ENCODE measurements at places on chromosomes 4 and X. TPM values are rescaled to one million over a fixed set of nuclear protein-coding genes. Genes with fewer than 3 reads are reported as not detected.

NPY2R gene
- not detected for total RNA-seq

GRK4 gene
- 3.6 TPM for total RNA-seq

F11 gene
- not detected for total RNA-seq

TBX22 gene
- total RNA-seq: not detected

NDP gene
- 4.8 TPM for total RNA-seq

DGKK gene
- not detected for total RNA-seq

DNA sequence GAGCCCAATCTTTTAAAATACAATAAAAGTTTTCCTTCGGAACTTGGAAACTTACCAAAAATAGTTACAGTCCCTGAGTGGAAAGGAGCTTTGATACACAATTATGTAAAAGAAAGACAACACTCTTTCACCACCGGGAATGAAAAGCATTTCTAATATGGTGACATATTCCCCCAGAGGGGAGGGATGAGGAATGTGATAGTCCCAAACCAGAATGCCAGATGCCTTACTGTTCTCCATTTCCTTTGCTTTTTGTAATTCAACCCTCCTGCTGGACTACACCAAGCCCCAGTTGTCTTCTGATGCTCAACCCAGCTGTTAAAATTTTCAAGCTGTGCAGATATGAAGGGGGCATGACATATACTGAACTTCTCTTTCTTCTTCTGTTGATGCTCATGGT, 4.1 kb downstream of the PRIMPOL start:
- DNase-seq: peak; percentile 74

DNA sequence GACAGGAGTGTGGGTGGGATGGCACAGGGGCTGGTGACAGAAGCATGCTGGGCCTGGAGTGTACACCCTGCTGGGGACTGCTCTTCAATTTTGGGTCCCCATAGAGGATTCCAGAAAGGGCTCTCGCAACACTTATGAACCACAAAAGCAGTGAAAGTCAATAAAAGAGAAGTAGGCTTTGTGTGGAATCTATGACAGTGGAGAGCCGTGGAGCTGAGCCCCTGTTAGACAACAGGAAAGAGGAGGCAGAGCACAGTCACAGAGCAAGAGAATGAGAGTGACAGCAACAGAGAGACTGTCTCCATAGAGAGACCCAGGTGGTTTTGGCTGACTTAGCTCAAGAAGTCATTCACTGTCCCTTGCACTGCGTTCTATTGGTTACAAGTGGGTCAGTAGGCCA, 135.1 kb upstream of the ATP6AP2 start:
- no peak for DNase-seq

- no peak for DNase-seq
Measured at GRCh38 chr4:3217771-3218170, 31.2 kb upstream of the MSANTD1 start.

DNA sequence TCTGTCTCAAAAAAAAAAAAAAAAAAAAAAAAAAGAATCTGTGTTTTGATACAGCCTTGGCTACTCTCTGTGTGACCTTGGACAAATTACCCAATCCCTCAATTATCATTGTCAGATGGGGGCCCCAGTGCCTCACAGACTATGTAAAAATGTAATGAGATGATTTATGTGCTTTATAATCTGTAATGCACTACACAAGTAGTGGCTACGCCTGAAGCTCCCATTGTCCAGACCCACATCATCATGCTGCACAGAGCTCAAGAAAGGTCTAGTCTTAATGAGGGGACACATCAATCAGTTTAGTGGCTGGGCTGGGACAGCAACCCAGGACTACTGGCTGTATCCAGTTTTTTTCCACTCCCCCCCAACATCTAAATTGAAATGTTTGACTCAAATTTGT, 308.3 kb downstream of the DCHS2 start:
- no peak for DNase-seq

DNA sequence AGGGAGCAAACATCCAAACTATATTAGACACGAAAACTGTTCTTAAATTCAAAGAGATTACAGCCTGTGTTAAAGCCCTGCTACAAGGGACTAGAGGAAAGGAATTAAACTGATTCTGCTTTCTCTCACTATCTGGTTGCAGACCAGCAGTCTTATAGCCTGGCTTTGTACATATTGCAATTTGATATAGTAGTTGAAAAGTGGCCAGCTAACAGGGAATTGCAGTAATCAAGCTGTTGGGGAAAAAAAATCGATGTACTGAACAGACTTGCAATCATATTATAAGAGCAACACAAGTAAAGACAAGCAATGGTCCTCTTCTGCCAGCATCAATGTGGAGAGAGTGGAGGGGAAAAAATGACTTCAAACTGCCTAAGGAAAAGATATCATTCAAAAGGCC, 364.4 kb upstream of the EPHA5 start:
- no peak for DNase-seq

GRCh38 chr4:169245061-169245460, 25.7 kb downstream of the SH3RF1 start:
- no peak for DNase-seq

GRCh38 chrX:103823591-103823990, 8.5 kb downstream of the RAB9B start:
- no peak for DNase-seq

DNA sequence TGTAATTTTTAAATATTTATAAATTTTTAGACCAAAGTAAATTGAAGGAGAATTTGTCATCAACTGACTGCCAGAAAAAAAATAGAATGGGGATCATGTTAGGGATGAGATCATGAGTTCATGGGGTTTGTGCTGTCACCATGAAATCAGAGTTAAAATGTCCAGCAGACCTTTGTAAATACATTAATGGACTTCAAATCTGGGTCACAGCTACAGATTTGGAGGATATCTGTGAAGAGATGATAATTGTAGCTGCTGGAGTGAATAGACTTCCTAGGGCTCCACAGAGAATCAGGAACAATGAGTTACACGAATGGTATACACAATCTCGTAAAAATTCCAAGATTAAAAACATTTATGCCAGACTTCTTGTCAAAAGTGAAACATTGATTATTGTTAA, 6.6 kb downstream of the FSTL5 start:
- no peak for DNase-seq

- DNase-seq: no peak
Measured at GRCh38 chrX:152154050-152154449, 15.7 kb upstream of the MAGEA10 start.

DNA sequence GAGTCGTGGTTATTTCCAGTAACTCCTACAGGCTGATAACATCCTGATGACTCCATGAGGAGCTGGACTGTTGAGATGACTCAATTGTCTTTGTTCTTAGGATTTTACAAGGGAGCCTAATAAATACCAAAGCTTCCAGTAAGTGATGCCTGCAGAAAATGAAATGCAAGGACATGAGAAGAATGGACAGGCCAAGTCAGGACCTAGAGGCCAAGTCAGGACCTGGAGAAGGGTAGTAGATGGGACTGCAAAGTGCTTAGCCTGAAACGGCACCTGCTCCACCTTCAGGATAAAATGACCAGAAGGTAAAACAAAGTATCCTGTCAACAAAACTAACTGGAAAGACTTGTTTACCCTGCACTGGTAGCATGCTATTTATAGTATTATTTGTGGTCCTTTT, 6.4 kb upstream of the SLC10A6 start:
- peak; percentile 22 for DNase-seq

Data from RPMI7951 (cell line).